Cerebellar nuclear complex (tissue), 1 donor: ENCODE measurements at places on chromosomes 3 and 15.

GRCh38 chr3:16807391-16807790, 77.4 kb upstream of the PLCL2 start:
- DNase-seq, result no peak

GRCh38 chr15:38130740-38131498, 121.7 kb upstream of the SPRED1 start:
- no peak for DNase-seq

- no peak for DNase-seq
These were observed 183.2 kb downstream of the OXSM start for GRCh38 chr3:25973122-25973521.

DNA sequence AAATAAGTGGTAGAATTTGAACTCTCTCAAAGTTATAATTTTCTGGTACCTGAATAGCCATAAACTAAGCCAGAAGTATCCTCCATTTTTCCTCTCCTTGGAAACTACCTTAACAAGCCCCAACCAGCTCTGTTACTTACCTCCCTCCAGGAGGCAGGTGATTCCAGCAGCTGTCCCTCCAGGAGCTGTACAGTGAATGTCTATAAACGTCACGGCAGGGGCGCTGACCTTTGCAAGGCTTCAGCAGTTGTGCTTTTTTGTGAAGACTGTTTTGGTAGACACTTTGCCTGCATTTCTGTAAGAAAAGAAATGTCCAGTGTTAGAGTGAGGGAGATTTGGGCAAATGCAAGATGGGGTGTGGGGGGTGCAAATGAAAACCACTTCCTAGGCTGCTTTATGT, 67.2 kb downstream of the LEO1 start:
- no peak for DNase-seq

DNA sequence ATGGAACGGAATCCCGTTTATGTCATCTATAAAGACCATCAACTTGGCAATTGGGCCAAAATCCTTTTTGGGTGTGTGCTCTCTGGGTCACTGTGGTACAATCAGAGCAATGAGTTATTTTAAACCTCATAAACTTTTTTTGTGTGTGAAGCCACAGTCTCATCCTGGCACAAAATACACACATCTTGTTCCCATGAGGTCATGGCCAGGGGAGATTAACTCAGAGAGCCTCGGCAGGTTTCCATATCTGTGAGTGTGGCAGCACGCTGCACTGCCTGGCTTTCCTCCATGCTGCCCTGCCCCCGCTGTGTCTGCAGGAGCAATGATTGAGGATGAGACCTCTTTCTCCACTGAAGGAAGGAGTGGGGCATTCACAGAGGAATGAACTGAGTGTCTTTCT, 54.0 kb upstream of the DLG1 start:
- no peak for DNase-seq

GRCh38 chr3:41318520-41318919, 119.2 kb downstream of the CTNNB1 start:
- DNase-seq, result no peak

GRCh38 chr3:147737376-147737775, 328.2 kb downstream of the ZIC1 start:
- DNase-seq, result no peak

DNA sequence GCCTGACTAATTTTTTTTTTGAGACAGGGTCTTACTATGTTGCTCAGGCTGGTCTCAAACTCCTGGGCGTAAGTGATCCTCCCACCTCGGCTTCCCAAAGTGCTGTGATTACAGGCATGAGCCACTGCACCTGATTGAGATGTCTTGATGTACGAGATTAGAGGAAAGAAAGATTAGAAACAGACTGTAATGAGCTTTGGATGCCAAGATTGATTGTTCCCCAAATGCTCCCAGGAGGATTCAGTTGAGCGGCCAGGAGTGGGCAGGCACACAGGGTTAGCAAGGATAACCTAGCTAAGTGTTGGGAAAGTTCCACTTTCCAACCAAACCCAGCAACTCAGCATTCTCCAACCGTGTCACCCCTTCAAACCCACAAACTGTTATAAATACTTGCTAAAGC, 63.7 kb downstream of the SRGAP3 start:
- DNase-seq, result no peak

DNA sequence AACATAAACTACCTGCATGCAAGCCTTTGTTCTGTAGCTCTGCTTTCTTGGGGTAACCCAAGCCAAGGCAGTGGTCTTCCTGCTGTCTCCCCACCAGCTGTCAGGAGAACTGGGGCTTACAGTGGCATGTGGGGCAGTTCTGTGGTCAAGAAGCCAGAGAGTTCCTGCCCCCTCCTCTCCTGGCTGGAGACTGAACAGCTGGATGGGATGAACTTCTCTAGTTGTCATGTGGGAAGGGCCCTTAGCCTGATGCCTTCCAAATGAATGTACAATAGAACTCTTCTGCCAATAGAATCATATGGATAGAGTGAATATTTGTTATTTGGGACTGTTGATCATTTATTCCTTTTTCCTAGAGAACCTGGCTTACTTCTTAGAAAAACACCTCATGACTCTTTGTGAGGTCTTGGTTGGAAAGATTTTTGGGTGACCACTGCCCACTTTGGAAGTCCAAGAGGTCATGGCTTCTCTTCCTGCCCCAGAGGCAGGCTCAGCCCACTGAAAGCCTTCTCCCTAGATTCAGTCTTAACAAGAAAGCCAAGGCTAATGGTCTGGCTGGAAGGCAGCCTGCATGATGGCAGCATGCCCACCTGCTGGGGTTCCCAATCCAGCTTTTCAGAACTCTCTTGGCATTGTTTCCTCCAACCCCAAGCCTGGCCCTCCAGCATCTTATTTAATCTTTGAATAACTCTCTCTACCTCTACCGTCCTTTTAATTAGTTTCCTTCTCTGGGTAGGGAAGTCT, 462.9 kb upstream of the PROK2 start:
- DNase-seq, result no peak

GRCh38 chr15:45306105-45306504, 54.1 kb downstream of the SLC28A2 start:
- DNase-seq, result no peak

DNA sequence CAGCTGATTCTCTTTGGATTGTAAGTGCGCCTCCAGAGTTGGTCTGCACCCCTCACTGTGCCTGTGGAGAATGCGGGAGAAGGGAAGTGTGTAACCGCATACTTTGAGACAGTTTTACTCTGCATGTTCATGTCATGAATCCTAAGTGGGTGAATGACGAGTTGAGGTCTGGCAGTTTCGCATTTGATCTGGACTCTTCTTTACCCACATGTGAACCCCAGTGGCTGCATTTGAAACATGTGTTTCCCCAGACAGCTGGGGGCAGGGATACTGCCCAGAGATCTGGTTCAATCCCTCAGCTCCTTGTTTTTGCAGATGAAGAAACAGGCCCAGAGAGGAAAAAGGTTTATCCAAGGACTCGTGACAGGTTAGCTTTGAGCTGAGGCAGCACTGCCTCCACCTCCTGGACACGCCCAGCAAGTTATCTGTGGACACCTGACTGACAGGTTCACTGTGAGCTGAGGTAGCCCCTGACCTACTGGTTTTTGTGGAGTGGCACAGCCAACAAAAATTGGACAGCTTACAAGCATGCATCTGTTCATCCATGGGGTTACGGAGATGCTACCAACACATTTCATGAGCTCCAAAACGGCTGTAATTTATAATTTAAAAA, 207.3 kb downstream of the XXYLT1 start:
- DNase-seq, result no peak

GRCh38 chr15:96125721-96126415, 204.6 kb upstream of the NR2F2 start:
- no peak for DNase-seq

DNA sequence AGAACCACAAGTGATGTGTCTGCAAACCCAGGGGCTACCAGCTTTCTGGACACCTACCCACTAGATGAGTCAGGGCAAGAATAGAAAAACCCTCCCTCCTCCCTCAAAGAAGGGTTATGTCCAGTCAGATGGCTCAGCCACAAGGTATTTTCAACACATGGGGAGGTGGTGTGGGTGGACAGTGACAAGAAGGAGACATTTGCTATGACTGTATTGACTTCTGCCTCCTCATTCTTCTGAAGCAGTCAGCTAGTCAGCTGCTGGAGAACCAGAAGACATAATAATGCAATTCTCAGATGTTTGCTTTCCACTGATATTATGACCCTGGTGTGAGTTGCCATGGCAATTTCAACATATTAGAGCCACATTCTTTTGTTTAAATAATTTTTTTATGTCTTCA, 66.7 kb upstream of the GOLGA8B start:
- no peak for DNase-seq

DNA sequence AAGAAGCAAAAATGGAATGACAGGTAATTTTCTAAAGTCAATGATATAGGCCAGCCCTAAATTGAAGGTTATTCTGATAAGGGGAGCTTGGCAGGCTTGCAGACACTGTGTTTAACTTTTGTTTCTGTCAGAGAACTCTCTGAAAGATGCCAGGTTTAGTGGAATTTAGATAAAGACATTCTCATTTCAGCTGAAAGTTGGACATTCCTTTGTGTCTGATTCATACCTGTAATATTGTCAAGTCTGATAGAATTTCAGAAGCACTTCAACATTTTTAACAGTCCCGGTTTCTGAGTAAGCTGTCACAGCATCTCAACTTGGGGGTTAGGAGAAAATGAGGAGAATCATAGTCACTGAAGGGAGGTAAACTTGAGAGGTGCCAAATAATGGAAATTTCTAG, 84.0 kb downstream of the DIPK2A start:
- DNase-seq, result no peak

- DNase-seq, result no peak
These were observed 20.3 kb downstream of the GPR160 start for GRCh38 chr3:170058127-170058526.

- no peak for DNase-seq
These were observed 537.5 kb upstream of the CCDC54 start for GRCh38 chr3:106839576-106840280.

DNA sequence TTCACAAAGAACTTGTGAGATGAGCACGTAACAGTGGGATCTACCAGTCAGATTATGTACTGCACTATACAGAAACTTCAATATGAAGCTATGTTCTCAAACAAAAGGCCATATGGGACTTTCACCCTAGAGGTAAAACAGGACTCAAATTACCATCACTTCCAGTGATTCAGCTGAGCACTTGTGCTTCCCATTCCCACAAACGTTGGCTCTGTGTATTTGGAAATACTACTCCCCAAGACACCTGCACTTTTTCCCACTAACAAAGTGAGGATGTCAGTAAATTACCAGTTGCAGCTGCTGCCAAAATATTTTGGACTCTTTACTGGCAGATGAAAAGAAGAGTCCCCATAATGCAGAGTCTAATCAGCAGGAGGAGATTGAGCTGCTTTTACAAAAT, 1570.1 kb downstream of the SI start:
- DNase-seq, result no peak

- no peak for DNase-seq
These were observed 590 bp upstream of the TRIM71 start for GRCh38 chr3:32817257-32817557.

DNA sequence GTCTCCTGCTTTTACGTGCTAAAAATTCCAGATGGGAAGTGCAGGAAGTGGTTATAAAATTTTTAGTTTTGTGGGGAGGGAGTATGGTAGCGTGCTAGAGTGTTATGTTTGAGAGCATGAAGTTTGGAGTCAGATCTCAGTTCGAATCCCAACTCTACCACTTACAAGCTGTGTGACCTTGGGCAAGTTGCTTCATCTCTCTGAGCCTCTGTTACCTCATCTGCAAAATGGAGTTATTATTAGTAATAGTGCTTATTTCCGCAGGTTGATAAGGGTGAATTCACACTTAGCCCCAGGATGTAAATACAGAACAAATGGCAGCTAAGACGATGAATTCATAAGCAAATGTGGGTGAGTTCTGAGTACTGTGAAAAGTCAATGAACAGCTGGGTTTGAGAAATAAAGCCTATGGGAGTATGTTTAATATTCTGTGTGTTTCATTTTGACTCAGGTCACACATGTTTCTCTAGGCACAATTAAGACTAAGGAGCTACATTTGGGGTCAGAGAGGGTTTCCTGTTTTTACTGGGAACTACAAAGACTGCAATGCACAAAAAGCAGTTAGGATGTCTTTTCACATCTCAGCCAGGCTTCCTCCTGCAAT, 73.1 kb upstream of the FEZF2 start:
- DNase-seq, result no peak

- DNase-seq, result peak; percentile 3
These were observed 50.6 kb downstream of the SERP1 start for GRCh38 chr3:150495563-150496168.

GRCh38 chr3:23740517-23740965, 65.2 kb upstream of the UBE2E1 start:
- no peak for DNase-seq

DNA sequence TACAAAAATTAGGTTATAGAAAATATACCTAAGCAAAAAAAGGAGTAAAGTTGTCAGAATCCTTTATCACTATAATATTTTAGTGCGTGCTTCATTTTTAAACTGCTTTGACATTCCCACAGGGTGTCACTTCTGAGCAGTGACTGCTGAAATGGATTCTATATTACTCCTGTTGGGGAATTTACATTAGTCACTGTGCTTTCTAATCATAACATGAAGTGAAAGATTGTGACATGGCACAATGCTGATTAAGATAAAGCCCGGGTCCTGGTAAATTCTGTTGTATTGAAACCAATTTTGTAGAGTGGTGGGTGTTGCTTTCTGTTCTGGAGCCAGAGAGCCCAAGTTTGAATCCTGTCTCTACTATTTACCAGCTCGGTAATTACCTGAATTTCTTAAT, 36.4 kb upstream of the EHHADH start:
- DNase-seq, result no peak

GRCh38 chr3:134111616-134112015, 81.9 kb upstream of the SLCO2A1 start:
- no peak for DNase-seq
